ENCODE measurements at places on chromosomes 2 and 18.
A peak's percentile ranks its signal among the peaks of the same experiment; 100 is the strongest.

- DNase-seq: no peak
Observed at GRCh38 chr2:128252501-128252900, 66.2 kb downstream of the HS6ST1 start.

- DNase-seq: no peak
Observed at GRCh38 chr2:86012007-86012712, 93.5 kb downstream of the POLR1A start.

GRCh38 chr2:158346032-158346431, 110.5 kb downstream of the CCDC148 start:
- no peak for DNase-seq

- DNase-seq: no peak
Observed at GRCh38 chr2:227506456-227506855, 34.5 kb downstream of the AGFG1 start.

DNA sequence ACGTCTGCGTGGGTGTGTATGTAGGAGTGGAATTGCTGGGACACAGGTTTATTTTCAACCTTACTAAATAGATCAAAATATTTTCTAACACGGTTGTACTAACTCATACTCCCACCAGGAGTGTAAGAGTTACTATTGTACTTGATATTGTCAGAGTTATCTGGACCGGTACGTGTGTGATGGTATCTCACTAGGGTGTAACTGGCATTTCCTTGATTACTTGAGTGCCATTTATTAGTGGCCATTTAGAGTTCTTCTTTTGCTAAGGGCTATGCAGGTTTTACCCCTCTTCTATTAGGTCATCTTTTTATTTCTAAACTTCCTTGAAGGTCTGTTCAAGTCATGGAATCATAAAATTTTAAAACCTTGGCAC, 33.5 kb downstream of the CENPO start:
- DNase-seq: no peak

DNA sequence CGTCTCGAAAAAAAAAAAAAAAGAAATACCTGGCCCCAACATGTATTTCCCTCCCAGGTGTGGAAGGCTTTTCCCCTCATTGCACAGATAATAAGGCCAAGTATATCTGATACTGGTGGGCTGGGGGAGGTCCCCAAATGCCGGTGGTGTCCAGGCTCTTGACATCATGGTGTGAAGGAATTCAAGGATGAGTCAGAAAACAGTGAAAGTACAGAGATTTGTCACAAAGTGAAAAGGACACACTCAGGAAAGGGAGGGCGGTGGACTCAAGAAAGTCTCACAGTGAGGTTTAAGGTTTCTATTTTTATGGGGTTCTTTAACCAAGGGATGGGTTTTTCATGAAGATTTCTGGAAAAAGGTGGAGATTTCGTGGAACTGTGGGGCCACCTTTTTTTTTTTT, 37.8 kb upstream of the FZD5 start:
- DNase-seq: no peak

DNA sequence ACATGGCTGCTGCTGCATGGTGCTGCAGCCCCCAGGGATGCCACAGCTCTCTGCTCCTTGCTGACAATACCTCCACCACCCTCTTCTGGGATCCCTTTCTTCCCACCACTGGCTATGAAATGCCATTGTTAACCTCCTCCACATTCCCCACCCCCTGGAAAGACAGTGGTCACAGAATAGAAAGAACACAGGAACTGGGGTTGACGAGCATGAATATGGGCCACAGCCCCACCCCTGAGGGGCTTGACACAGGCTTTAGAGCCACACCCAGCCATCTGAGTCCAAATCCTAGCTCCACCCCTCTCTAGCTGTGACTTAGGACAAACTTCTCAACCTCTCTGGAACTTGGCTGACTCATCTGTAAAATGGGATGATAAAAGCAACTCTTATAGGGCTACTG, 47.3 kb downstream of the TMEM163 start:
- peak; percentile 63 for DNase-seq

GRCh38 chr2:225076125-225076524, 33.9 kb upstream of the DOCK10 start:
- DNase-seq: no peak

DNA sequence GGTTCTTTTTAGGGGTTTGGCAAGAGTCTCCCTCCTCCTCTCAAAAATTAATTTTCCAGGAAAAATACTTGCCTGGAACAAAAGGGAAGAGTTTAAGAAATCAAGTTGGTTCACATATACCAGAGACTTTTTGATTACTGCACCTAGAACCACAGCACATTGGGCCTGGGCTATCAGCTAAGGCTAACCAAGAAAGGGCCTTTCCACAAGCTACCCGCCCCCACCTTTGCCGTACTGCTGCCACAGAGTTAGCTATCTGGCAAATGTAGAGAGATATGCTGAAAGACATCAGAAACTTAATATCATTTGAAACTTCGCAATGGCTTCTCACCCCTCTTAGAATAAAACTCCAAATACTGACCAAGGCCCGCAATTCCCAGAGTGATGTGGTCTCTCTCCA, 76.9 kb downstream of the AAK1 start:
- DNase-seq: no peak

GRCh38 chr2:68258851-68259250, 6.5 kb upstream of the PPP3R1 start:
- DNase-seq: no peak
